Muscle of back (tissue), 13 donors: ENCODE measurements at places on chromosomes 6 and 20. TPM values are rescaled to one million over a fixed set of nuclear protein-coding genes. Genes with fewer than 3 reads are reported as not detected.

GRCh38 chr6:30612687-30613248, 4.3 kb downstream of the PPP1R10 start:
- no peak for DNase-seq

DNA sequence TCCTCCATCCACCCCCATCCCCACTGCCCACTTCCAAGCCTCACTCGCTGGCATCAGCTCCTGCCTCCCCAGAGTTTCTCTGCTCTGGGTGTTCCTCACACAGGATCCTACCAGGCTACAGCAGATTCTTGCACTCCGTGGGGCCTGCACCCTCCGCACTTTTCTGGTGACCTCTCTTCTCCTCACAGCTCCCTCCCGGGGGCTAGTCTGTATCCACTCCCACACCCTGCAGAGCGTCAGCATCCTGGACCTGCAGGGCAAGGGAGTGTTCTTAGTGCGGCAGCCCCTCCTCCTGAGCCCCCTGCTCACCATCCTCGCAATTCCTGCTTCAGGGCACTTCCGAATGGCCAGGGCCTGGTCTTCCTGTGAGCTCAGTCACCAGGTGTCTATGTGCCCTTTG, 224.2 kb downstream of the DLL1 start:
- no peak for DNase-seq

DNA sequence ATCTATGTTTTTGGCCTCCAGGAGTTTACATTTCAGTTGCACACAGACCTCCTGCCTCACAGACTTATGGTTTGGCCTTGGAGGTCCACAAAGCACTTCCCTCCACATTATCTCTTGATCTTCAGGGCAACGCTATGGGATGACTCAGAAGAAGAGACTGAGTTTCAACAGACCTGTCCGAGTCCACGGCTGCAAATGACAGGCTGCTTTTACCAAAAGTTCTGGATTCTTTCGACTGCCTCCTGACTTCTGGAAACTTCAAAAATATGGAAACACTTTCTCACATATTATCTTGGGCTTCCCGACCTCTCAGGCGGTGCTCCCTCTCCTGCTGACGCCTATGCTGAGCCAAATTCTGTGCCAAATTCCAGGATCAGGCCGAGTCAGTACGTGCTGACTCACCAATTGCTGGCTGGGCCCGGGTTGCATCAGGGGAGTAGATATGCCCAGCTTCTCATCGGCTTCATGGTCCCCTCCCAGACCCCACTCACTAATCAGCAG, 190.2 kb downstream of the BMP7 start:
- no peak for DNase-seq

Gene MLN
- polyA plus RNA-seq: not detected

Gene IL20RA
- polyA plus RNA-seq: 24.6 TPM

Gene POPDC3
- polyA plus RNA-seq: 61.1 TPM
